ENCODE measurements at places on chromosomes 6 and 20. TPM values are rescaled to one million over a fixed set of nuclear protein-coding genes. Genes with fewer than 3 reads are reported as not detected.

Gene BPIFB2
- total RNA-seq: not detected

Gene ASIP
- not detected for total RNA-seq

Gene EFCAB8
- 0.57 TPM for total RNA-seq

Gene NNAT
- 0.50 TPM for total RNA-seq

Gene CLPSL1
- not detected for total RNA-seq

Gene FAM209B
- total RNA-seq: 0.95 TPM

Gene RAET1G
- not detected for total RNA-seq

Gene HRH3
- total RNA-seq: not detected

DNA sequence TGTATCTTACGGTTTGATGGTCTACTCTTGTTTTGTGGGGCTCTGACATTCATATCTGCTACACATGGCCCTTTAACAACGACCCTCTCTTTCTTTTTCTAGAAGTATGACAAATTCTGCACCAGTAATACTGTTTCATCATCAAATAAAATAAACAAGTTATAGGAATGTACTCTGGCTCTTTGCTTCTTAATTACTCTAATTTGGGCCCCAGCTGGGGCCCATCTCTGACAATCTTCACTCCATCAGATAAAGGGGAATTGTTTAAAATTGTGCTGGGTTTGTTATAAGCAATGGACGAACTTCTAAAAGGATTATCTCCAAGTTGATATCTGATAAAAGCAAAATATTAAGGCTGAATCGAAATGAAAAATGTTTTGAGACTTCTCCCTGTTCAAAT lies 343.6 kb upstream of the JAG1 start:
- no peak for DNase-seq

- DNase-seq: no peak
These were observed 39.0 kb downstream of the GCM1 start for GRCh38 chr6:53109612-53110011.

GRCh38 chr6:157732007-157732406 lies 91.0 kb upstream of the SNX9 start:
- DNase-seq: no peak

DNA sequence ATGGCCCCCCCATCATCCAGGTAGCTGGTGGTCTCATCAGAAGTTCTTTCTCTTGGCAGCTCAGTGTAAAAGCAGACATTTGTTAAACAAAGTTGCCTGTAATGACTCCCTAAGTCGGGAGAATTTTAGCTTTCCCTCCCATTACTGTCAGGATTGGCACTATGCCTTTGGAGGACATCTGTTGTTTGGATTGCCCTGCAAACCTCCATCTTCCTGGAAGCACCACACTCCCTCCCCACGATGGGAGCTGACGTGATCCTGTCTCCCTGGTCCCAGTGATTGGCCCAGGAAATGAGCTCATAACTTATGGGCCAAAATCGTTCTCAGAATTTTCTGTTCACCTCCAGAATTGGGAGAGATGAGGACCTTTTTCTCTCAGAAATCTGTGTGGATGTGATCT lies 42.6 kb upstream of the CNR1 start:
- no peak for DNase-seq

DNA sequence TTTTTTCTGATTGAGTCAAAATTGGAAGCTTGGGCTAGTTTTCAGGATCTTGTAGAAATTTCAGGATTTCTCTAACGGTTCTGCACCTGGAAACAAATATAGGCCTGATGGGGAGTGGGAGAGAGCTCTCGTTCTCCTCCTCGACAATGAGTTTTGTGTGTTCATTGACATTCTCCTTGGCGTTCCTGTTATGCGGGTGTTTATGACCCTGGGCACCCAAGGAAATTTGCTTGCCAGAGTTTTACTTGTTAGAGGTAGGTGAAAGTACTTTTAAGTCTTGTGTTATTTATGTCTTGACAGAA lies 2.2 kb downstream of the ASXL1 start:
- DNase-seq: no peak

DNA sequence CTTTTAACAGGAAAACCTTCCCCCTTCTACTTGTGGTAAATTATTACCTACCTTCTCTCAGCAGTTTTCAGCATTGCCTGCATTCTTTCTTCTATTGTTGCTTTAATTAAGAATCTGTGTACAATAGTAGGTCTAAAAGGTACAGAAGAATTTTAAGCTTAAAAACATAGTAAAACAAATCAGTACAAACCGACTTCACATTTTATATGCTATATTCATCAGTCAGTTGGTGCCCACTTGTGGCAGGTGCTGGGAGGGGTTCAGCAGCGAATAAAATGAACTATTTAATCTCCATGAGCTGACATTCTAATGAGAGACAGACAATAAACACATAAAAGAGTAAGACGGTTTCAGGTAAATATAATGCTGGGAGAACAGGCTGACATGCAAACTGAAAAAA lies 73.4 kb upstream of the FBXO30 start:
- peak; percentile 44 for DNase-seq

DNA sequence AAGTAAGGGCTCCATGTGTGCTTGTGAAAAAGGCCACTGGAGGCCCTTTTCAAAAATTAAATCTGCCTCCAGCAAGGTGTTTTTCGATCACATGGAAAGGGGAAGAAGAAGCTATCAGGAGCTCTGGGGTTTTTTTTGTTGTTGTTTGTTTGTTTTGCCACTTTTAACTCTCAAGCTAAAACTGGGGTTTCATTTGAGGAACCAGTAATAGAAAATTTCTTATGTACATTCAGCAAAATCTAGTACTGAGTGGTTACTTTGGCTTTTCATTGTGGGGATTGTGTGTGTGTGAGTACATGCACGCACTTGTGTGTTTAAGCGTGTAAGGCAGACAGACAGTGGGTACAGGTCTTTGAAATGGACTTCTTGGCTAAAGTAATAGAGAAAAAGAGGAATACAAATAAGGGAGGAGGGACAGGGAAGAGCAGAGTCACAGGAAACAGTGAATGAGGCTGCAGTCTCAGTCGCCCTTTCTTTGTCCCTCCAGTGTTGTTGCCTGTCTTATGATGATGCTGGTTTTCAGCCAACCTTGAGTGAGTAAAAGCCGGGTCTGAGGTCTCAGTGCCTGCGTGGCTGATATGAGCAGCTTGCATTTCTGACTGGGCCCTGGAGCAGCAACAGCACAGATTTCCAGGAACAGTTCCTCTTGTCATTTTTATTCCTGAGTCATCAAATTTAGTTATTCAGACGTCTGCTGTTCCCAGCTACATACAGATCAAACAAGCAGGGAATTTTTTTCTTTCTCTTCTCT lies 26.2 kb downstream of the SLC16A10 start:
- DNase-seq: peak; percentile 82

GRCh38 chr6:107187630-107188029 lies 72.3 kb upstream of the BEND3 start:
- no peak for DNase-seq

DNA sequence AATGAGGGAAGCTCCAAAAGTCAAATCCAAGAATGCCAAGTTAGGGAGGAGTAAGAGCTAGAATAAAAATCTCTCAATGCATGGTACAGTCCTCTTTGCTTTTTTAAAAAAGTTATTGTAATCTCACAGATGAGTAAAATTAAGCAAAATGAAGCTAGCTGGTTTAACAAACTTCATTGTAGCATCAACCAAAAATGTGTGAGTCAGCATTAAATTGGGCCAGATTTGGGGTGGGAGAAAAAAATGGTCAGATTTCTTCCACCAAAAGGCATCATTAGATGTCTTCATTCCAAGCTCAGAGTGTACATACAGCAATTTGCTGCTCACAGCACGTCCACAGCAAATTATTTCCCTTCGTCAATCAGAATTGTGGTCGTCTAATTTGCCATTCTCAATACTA lies 441.5 kb upstream of the FLRT3 start:
- no peak for DNase-seq

DNA sequence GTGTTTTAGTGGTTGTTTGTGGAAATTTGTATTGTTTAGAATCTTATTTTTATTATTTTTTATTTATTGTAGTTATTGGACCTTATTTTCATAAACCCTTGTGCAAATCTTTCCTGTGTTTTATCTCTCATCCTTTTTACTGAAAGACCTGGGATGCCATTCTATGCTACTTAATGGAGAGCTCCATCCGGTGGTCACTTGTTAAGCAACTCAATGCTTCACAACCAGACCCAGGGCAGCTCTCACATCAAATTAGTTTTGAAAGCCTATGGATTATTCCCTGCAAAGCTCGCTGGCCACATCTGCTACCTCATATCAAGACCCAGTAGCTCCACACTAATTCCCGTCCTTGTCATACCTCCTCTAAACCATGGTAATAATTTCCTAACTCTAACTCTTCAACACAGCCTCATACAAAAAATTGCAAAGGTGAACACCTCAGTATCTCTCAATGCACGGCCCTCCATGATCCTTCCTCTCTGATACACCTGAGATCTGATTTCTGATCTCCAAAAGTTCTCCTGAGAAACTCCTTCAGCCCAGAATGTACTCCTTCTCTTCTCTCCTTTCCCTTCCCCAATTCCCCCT lies 296.6 kb upstream of the MANEA start:
- DNase-seq: no peak

- DNase-seq: no peak
These were observed 61.4 kb downstream of the NPEPL1 start for GRCh38 chr20:58753922-58754551.

DNA sequence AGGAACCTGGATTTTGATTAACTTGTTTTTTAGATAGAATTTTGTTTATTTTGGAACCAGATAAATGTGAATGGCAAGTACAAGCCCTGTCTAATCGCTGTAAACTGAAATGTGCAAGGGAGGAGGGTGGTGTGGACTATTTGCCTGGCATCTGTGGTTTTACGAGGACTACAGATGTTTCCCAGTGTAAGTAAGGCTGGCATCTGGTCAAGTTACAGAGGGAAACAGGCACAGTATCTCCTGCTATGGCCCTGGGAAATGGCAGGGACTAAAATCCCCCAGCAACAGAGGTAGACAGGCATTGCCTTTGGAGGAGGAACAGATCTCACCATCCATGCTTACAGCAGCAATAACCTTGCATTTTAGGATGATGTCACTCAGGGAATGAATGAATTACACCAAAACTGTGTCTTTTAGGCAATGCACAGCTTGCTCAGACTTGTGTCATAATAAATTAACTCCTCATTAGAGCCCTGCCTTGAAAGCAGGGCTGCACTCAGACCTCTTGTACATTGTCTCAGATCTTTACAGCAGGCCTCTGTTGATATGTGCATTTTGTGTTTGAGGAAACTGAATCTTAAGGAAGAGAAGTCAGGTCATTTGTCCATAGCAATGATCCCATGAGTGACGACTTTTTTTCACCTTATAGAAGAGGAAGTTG lies 96.2 kb downstream of the TCP11 start:
- DNase-seq: no peak
